ENCODE measurements at places on chromosomes 7 and 10. TPM values are rescaled to one million over a fixed set of nuclear protein-coding genes. Genes with fewer than 3 reads are reported as not detected.

NCAPG2 gene
- 14.1 TPM for total RNA-seq

FAM221A gene
- total RNA-seq, result 21.6 TPM

MOGAT3 gene
- not detected for total RNA-seq

GHRHR gene
- 2.7 TPM for total RNA-seq

LRRD1 gene
- 0.89 TPM for total RNA-seq

ANKRD1 gene
- total RNA-seq, result 0.17 TPM

IQUB gene
- total RNA-seq, result 7.8 TPM

NOLC1 gene
- total RNA-seq, result 36.1 TPM

MXI1 gene
- total RNA-seq, result 74.8 TPM

LDB3 gene
- 1.7 TPM for total RNA-seq

EPDR1 gene
- 62.4 TPM for total RNA-seq

PDK4 gene
- 35.2 TPM for total RNA-seq

PIK3AP1 gene
- 8.7 TPM for total RNA-seq

ITIH5 gene
- 59.6 TPM for total RNA-seq

NPM3 gene
- total RNA-seq, result 37.5 TPM

WASHC2A gene
- total RNA-seq, result 42.9 TPM

CDC14C gene
- not detected for total RNA-seq

TDRD1 gene
- 1.1 TPM for total RNA-seq

AKR1E2 gene
- total RNA-seq, result 26.7 TPM

BEND7 gene
- total RNA-seq, result 22.5 TPM

HOXA9 gene
- 1.5 TPM for total RNA-seq

OR2A12 gene
- total RNA-seq, result not detected

UBN2 gene
- 15.0 TPM for total RNA-seq

EBLN1 gene
- not detected for total RNA-seq

FXYD4 gene
- not detected for total RNA-seq

Data from spinal cord (tissue), 10 donors.